MCF 10A (cell line): ENCODE measurements at places on chromosomes 4 and X. TPM values are rescaled to one million over a fixed set of nuclear protein-coding genes. Genes with fewer than 3 reads are reported as not detected.

The RHOH gene
- total RNA-seq: not detected in 2 replicates

The HERC5 gene
- total RNA-seq: 0.54 and 0.63 TPM in 2 replicates

The CCSER1 gene
- total RNA-seq: 0.63 and 0.74 TPM in 2 replicates

The LNX1 gene
- total RNA-seq: not detected in 2 replicates

The SLC10A6 gene
- total RNA-seq: not detected in 2 replicates

DNA sequence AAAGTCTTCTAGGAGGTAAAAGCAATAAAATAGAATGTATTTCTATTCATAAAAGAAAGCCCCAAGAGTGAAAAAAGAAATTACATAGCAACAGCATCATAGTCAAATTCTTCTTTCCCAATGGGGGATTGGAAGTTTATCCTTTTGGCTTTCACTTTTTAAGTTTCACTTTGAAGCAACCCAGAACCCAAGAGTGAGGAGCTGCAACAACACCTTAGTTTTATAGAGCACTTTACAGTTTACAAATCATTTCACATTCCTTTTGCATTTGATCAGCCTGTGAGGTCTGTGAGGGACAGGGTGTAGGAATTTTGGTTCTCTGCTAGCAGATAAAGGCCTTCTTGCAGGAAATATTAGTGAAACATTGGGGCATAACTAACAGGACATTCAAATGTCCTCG, 112.0 kb upstream of the NDP start:
- DNase-seq: no peak

GRCh38 chr4:60822986-60823385, 377.1 kb upstream of the ADGRL3 start:
- no peak for DNase-seq

GRCh38 chr4:36997727-36998126, 246.8 kb upstream of the NWD2 start:
- peak; percentile 24 for DNase-seq

DNA sequence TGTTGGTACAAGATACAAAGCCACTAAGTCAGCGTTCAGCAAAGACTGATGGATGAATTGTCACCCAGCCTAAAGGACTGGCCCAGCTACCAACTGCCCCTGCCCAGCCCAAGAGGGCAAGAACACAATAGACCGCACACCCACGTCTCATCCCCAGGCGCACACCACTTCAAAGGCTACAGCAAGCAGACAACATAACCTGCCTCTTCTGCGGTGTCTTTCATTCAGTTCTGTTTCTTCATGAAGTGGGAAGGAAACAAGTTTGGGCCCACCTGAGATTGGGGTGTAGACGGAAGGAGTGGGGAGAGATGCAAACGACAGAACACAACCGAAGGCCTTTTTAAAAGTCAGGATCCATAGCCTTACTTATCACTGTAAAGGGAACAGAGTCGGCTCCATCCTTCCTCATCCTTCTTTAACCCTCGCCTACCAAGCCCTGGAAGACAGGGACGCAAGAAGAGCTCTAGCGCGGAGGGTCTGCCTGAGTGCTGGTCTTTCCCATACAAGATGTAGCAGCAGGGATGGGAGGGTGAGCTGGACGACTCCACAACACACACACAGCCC, 691 bp downstream of the SCARB2 start:
- DNase-seq: peak; percentile 59

GRCh38 chr4:111960241-111960667, 185.0 kb upstream of the FAM241A start:
- peak; percentile 49 for DNase-seq

- DNase-seq: peak; percentile 10
These were observed 1314.7 kb downstream of the FSTL5 start for GRCh38 chr4:160848901-160849760.

DNA sequence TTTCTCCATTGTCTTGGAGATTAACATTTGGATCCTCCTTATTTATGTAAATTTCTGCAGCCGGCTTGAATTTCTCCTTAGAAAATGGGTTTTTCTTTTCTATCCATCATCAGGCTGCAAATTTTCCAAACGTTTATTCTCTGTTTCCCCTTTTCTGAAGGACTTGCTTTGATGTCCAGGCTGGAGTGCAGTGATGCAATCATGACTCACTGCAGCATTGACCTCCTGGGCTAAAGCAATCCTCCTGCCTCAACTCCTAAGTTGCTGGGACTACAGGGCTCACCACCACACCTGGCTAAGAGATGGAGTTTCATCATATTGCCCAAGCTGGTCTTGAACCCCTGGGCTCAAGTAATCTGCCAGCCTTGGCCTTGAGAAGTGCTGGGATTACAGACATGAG, 144.0 kb upstream of the ZXDB start:
- DNase-seq: peak; percentile 36

DNA sequence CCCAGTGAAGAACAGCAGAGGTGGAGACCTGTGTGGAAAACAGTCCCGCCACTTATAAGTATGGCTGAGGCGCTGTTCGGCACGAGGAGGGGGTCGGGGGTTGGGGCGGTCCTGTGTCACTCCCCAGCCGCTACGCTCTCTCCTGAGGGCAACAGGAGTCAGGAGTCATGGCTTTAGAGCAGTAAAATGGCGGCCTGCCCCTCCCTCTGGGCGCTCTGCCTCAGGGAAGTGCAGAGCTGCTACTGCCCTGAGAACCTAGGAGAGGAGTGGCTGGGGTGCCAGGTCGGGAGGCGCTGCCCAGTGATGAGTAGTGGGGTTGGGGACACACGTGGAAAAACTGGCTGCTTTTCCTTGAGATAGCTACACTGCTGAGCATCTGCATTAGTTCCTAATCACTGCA, 551.2 kb upstream of the AMOT start:
- no peak for DNase-seq

- no peak for DNase-seq
These were observed 339.7 kb upstream of the VCX start for GRCh38 chrX:7503251-7503650.

DNA sequence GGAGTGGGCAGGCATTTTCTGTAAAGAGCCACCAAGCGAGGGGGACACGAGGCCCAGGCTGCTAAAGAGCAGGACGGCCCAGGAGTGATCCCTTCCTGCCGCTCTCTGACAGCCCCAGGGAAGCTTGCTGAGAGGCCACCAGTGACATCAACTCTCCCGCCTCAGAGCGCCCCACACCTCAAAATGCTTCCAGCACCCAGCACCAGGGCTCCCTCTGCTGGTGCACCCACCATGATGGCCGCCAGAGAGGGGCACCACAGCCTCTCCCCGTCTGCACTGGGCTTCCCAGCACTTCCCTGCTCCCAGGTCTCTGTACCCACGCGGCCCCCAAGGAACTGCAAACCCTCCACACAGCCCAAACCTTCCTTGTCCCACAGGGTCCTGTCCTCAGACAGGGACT, 40.4 kb downstream of the GAK start:
- peak; percentile 6 for DNase-seq

DNA sequence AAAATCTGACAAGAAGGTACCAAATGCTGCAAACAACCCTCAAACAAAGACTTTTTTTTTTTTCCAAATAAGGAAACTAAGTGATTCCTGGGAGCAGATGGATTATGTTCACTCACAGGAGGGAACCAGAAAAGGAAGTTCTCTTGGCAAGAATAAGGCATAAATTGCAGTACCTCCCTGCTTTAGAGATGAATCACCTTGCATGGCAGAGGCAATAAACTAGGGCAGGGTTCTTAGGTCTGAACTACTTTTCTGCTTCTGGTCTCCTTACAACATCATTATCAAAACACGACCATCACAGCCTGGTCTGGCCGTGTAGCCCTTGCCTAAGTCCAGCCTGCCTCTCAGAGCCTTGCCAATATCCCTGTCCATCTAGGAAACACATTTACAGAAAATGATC, 6.3 kb downstream of the TMEM31 start:
- DNase-seq: peak; percentile 81

DNA sequence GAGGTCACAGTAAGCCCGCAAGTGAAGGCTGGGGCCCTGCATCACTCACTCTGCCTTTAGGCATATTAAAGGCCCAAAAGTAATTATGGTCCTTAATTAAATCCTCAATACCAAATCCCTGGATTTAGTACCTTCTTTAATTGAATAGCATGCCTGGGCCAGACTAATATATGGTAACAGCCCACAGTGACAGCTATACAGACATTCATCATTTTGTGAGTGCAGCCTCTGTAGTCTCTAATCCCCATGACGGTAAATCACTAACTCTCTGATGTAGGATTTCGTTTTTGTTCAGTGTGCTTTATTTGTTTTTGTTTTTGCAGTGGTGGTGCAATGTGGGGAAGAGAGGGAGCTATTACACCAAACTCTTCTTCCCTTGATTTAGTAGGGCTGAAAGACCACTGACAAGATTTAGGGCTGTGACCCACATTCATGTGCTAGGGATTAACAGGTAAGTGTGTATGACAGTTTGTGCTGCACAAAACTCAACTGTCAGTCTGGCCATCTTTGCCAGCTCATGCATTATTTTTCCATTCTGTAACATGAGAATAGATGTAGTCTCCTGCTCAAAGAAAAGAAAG, 60.6 kb upstream of the SLC39A8 start:
- no peak for DNase-seq

DNA sequence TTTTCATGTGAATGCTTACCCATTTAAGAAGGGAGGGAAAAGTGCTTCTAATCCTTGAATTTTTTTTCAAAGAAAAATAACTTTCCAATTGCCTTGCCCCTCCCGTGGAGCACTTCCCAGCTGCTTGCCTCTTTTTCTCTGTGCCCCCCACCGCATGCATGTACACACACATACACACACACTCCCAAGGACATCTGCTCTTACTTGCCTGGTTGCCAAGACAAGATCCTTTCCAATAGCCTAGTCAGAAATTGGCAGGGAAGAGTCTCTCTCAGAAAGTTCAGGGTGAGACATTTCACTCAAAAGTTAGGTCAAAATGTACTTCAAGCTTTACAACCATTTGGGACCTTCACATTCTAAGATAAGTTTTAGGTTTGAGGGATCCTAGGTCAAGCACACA, 10.9 kb downstream of the HHIP start:
- DNase-seq: no peak
